Posterior cingulate gyrus (tissue), 11 donors: ENCODE measurements at places on chromosomes 5 and 9.

DNA sequence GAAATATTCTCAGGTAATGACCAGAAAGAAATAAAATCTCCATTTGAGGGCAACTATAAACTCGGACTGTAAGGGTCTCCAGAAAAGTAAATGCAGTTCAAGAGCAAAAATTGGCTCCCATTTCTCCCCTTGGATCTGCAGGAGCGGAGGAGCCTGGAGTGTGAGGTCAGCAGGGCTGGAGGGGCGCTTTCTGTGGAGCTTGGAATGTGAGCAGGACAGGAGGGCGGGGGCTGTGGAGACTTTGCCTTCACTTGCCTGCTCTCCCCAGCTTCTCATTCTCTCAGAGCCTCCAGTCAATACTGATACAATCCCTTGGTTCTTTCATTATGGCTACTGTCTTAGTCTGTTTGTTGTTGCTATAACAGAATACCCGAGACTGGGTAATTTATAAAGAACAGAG, 162.8 kb upstream of the ANKH start:
- DNase-seq, result no peak

- DNase-seq, result no peak
These were observed 139.9 kb upstream of the PRLR start for GRCh38 chr5:35369965-35370790.

DNA sequence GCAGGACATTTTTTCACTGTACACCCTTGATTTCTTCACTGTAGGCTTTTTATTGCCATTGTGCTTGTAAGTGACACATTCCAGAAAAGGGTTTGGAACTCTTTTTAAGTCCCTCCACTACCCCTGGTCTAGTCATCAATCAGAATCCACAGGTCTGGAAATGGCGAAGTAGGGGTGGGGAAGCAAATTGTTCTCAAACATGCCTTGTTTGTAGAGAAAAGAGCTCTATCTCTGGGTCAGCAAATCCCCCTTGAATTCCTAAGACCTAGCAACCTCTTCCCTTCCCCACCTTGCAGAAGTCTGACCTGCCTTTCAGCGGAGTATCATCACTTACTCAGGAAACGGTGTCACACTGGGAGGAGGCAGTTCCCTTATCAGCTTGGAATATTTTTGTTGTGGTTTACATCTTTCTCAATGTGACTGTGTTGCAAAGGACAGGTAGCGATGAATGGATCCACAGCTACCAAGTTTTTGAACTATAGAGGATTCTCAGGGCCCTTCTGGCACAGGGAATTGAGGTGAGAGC, 3.2 kb downstream of the SH3RF2 start:
- DNase-seq, result no peak

DNA sequence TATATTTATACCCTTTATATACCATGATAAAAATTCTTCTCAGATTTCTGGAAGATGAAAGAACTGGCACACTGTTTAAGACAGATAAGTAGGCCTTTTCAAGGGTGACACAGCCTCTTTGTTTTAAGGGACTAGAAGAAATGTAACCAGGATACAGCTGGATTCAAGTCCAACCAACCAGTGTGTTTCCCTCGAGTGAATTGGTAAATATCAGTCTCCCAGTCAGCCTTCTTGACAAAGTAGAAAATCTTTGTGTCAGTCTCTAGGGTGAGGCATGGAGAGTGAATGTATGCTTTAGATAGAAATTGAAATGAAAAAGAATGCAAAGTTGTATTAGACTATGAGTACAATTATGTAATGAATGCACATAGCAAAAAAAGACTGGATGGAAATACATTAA, 119.1 kb downstream of the ZDHHC21 start:
- DNase-seq, result no peak

- DNase-seq, result no peak
These were observed 159.0 kb downstream of the PBX3 start for GRCh38 chr9:125906144-125906543.

DNA sequence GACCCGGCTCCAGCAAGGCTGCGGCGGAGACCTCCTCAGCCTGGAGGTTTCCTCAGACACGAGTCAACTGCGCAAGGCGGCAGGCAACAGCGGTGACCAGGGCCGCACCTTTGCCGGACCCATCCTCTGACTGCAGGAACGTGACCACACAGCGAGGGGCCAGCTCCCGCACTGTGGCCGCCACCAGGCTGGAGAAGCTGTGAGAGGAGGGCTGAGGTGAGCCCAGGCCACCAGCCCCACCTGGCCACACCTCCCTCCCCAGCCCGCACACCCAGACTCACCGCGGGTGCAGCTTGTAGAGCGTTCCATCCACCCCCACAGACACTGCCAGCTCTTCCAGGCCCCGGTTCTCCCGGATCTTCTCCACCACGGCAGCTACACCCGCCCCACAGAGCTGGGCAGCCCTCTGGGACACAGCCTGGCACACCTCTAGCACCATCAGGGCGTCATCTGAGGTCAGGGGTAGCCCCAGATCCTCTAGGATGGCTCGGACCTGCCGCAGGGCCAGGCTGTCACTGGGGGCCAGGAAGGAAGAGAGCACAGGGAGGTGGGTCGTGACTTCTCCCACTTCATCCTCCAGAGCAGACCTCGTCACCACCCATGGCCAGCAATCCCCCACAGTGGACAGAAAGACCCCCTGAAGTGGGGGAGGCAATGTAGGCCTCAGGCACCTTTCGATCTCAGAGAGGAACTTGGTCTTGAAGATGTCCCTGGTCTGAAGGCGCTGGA, 18.0 kb downstream of the HK3 start:
- no peak for DNase-seq

DNA sequence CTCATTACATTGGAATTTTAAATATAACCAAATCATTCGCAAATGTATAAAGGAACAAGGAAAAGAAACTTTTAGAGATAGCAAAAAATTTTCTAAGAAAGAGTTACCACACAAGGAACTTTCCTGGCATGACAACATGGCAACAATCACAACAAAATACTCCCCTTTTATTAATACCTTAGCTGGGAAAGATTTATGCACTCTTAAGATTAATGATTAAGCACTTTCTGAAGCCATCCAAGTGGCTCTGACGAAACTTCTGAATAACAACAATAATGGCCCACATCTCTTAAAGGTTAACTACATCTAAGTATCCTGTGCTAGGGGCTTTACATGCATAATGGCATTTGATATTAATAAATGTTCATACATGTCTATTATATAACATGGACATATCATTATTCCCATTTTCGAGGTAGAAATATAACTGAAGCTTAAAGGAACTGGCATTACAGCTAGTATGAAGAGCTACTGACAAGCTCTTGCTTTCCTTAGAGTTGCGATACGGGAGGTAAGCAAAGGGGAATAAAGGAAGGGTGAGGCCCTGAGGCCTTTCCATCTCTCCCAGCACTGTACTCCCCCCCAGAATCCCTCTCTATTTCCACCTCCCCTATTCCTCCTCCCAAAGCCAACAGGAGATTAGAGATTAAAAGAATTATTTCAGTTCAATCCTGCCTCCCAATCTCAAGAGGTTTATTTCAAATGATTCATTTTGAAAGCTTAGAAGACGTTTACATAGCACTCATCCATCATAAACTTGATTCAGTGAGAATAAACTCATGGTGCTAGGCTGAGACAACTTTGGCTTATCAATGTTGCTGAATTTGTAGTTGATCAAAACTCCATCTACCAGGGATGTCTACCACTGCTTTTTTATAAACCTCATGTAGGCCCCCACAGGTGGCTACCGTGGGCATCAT, 9.6 kb downstream of the MTMR12 start:
- no peak for DNase-seq

DNA sequence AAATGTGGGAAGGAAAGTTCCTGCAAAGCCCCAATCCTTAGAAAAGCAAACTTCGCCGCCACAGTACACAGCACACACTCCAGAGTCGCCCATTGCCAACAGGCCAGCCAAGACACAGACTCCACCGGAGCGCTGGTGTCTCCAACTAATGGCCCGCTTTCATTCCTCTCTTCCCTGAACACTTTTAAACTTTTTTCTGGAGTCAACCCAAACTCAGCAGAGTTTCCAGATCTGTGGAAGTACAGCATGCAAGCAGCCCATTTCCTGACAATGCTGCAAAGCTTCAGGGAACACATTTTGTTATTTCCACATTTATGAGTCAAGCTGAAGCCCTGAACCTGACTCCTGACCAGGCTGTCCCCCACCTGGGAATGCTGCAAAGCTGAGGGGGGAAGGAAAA, 351.9 kb downstream of the NFIB start:
- no peak for DNase-seq

- DNase-seq, result no peak
These were observed 7.4 kb downstream of the UGCG start for GRCh38 chr9:111904026-111904425.
